ENCODE measurements at places on chromosomes 4 and X.

GRCh38 chrX:130295519-130296296 is 27.0 kb upstream of the ZNF280C start:
- DNase-seq = no peak

- no peak for DNase-seq
Measured at GRCh38 chr4:146247356-146247755, 33.0 kb downstream of the REELD1 start.

DNA sequence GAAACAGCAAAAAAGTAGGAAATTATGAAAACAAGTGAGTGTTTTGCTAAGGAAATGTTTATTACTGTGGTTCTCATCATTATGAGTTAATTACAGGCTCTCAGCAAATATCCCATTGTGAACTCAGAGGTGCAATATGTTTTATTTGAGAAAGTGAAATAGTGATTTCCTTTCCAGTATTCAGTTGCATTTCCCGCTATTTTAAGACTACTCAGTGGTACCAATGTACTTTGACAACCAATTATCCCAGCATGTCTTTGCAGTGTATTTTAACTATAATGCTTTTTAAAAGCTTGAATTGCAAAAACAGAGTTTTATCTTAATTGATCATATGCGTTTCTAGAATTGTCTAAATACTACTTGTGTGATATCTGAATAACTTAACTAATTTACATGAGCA is 383.8 kb upstream of the TENM3 start:
- DNase-seq = no peak

- no peak for DNase-seq
Measured at GRCh38 chr4:100889401-100889800, 371.6 kb upstream of the EMCN start.

GRCh38 chr4:22062676-22063075 is 114.1 kb upstream of the KCNIP4 start:
- no peak for DNase-seq

DNA sequence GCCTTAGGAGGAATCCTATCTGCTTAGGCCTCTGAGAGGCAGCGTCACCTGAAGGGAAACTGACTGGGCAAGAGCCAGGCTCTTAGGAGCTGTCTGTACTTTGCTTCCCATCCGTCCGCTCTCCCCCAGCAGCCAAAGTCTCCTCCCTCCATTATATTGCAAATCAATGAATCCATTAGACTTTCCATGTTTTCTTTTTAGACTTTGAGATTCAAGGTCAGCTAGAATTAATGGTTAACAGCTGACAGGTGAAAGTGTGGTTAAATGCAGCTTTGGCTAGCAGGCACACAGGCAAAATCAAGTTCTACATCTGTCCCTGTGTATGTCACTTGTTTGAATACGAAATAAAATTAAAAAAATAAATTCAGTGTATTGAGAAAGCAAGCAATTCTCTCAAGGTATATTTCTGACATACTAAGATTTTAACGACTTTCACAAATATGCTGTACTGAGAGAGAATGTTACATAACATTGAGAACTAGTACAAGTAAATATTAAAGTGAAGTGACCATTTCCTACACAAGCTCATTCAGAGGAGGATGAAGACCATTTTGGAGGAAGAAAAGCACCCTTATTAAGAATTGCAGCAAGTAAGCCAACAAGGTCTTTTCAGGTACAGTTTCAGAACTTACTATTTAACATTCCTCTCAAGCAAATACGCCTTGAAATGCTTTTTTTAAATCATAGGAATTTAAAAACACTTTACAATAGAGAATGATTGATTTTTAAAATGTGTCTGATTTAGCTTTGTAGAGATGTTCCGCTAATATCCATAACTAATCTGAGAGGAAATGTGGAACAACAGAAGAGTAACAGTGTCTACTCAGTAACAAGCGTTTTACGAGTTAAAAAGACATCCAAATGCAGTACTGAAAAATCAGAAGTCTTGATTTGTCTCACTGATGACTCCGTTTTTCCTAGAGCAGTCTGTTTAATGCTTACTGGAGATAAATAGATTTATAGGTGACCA is at the start of gene F11:
TSS of gene F11 (plus strand) at position 507 of the 970 bp plus-strand sequence. CDS start 948 bp downstream, outside the sequence.
- DNase-seq = no peak

DNA sequence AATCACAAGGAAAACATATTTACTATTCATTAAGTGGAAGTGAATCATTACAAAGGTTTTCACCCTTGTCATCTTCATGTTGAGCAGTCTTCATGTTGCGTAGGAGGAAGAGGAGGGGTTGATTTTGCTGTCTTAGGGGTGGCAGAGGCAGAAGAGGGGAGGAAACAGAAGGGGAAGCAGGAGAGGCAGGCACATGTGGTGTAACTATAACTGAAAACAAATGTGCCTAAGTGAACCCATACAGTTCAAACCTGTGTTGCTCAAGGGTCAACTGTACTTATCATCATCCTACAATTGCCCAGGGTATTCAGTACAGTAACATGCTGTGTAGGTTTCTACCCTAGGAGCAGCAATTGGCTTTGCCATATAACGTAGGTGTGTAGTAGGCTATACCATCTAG is 47.2 kb downstream of the SYNPO2 start:
- no peak for DNase-seq

GRCh38 chr4:6859543-6859942 is 50.1 kb upstream of the TBC1D14 start:
- DNase-seq = no peak

DNA sequence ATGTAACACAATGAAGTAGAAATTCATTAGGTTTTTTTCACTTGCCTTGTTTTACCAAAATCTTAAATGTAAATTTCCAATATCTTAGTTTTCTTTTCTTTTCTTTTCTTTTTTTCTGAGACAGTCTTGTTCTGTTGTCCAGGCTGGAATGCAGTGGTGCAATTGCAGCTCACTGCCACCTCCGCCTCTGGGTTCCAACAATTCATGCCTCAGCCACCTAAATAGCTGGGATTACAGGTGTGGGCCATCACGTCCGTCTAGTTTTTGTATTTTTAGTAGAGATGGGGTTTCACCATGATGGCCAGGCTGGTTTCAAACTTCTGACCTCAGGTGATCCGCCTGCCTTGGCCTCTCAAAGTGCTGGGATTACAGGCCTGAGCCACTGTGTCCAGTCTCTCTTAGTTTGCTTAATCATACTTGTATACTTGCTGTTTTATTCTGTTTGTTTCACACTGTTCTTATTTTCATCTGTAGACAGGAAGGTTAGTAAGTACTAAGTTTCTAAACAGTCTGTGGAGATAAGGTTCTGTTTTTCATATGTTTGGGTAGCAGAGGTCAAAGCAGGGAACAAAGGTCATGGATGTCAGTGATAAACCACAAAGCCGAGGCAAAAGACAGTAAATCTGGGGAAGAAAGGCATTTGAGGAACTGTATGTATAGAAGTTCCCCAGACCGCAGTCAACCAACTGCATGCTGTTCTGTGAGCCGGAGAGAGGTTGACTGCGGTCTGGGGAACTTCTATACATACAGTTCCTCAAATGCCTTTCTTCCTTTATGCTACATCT is 129.1 kb downstream of the CBR4 start:
- DNase-seq = no peak

- no peak for DNase-seq
Measured at GRCh38 chrX:2926664-2927275, 2.4 kb downstream of the ARSD start.

DNA sequence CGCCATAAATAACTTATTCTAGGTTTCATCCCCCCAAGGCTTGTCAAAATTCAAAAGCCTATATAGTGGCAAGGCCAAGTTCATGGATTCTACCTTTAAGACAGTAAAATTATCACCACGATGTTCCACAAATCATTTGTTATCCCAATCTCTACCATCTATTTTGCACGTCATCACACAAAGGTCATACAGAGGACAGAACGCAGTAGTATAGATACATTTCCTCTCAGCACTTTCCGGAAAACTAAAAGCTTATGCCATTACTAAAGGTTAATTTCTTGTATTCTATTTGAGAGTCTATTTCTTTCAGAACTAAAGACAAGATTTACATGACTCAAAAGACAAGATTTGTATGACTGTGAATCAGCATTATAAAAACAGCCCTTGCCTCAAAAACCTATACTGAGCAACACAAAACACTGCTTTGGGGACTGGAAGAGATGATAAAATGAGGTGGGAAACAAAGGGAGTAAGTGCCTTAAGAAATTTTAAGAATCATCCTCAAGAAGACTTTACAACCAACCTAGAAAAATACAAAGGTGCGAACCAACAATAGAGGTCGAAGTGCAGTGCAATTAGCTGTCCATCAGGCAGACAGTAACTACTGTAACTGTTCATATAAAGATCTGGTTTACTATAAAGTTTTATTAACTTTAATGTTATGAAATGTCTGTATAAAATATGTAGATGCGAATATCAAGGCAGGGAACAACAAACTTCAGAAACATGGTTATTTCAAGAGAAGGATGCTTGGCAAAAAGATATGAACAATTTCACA is 7.6 kb downstream of the UBE2D3 start:
- no peak for DNase-seq

GRCh38 chr4:144591401-144591800 is 54.6 kb upstream of the HHIP start:
- DNase-seq = no peak

DNA sequence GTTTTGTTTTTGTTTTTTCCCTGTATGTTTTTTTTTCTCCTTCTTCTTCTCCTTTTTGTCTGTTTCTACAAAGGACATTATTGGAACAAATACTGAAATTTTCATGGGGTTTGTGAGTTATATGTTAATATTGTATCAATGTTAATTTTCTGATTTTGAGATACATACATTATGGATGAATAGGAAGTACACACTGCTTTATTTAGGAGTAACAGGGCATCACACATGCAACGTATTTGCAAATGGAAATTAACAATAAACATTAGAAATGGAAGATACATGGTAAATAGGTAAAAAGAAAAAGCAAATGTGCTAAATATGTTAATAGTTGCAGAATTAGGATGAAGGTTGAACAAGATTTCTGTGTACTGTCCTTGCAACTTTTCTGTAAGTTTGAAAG is 477.2 kb upstream of the INTU start:
- DNase-seq = no peak
